ENCODE measurements at places on chromosomes 3 and 15. TPM values are rescaled to one million over a fixed set of nuclear protein-coding genes. Genes with fewer than 3 reads are reported as not detected.

Gene LIPH
- total RNA-seq, result 0.22 TPM

Gene CRYBG3
- total RNA-seq, result 23.1 TPM

Gene ATP13A5
- total RNA-seq, result not detected

Gene EBLN2
- 0.87 TPM for total RNA-seq

Gene DHX36
- 25.1 TPM for total RNA-seq

Gene AADACL2
- total RNA-seq, result not detected

Gene C3orf49
- not detected for total RNA-seq

Gene KIF7
- total RNA-seq, result 2.2 TPM

Gene TMEM108
- 2.2 TPM for total RNA-seq

Gene ALG1L2
- not detected for total RNA-seq

Gene TLR9
- 0.38 TPM for total RNA-seq

Gene LNP1
- total RNA-seq, result 2.4 TPM

Gene WNT7A
- total RNA-seq, result not detected

Gene C3orf85
- not detected for total RNA-seq

Gene DUOXA2
- total RNA-seq, result not detected

Gene CKMT1B
- 0.76 TPM for total RNA-seq
